ENCODE measurements at places on chromosomes 6 and 20.
A peak's percentile ranks its signal among the peaks of the same experiment; 100 is the strongest.

- DNase-seq = no peak
These were observed 198.9 kb downstream of the TBC1D32 start for GRCh38 chr6:121135425-121135824.

- DNase-seq = no peak
These were observed 135.3 kb downstream of the ZFAND3 start for GRCh38 chr6:37954791-37955190.

GRCh38 chr6:6696867-6697531 lies 108.5 kb downstream of the LY86 start:
- peak; percentile 81 for DNase-seq

DNA sequence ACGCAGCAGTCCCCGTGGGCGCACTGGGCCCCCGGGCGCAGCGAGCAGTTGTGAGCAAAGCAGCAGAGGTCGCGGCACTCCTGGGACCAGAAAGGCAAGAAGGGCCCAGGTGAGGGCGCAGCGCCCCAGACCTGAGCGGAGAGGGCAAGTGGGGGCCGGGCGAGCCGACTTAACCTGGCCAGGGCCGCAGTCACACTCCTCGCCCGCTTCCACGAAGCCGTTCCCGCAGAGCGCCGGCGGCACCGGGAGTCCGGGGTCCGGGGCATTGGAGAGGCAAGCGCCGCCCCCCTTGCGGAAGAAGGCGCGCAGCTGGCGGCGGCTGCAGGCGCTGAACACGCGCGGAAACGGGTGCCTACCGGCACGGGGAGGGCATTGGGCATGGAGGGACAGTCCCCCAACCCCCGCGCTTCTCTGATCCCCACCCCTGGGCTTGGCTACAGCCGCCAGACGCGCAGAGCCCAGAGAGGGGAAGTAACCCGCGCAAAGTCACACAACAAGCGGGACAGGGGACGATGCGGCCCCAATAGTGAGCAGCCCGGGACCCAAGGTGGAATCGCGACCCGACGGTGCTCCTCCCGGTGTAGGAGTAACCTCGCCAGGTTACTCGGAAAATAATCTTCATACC lies 9.2 kb downstream of the ADAM33 start:
- DNase-seq = no peak

DNA sequence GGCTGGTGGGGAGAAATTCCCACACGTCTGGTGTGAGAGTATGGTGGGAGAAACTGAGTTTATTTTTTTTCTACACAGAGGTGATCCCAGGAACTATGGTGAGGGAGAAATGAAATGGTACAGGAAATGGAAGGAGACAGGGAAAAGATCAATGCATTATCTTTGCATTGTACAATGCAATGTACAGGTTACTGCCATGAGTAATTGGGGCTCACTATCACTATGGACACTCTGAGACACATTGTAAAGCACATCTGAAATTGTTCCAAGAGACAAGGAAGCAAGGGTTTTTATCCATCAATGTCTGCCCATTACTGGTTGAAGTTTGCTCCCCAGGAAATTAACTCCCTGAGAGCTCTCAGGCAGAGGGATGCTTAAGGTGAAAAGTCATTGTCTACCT lies 21.7 kb upstream of the FAM184A start:
- no peak for DNase-seq

GRCh38 chr20:63708301-63709148 lies 686 bp downstream of the ZGPAT start:
- peak; percentile 47 for DNase-seq

DNA sequence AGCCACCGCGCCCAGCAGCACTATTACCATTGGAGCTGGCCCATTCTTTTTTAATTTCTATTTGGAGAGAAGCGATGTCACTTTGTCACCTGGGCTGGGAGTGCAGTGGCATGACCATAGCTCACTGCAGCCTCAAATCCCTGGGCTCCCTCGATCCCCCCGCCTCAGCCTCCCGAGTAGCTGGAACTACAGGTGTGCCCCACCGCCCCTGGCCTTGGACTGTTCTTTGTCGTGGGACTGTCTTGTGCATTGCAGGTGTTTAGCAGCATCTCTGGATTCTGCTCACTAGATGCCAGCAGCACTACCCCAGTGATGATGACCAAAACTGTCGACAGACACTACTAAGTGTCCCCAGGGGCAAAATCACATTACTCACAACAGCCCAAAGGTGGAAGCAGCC lies 80.3 kb downstream of the PRND start:
- no peak for DNase-seq

DNA sequence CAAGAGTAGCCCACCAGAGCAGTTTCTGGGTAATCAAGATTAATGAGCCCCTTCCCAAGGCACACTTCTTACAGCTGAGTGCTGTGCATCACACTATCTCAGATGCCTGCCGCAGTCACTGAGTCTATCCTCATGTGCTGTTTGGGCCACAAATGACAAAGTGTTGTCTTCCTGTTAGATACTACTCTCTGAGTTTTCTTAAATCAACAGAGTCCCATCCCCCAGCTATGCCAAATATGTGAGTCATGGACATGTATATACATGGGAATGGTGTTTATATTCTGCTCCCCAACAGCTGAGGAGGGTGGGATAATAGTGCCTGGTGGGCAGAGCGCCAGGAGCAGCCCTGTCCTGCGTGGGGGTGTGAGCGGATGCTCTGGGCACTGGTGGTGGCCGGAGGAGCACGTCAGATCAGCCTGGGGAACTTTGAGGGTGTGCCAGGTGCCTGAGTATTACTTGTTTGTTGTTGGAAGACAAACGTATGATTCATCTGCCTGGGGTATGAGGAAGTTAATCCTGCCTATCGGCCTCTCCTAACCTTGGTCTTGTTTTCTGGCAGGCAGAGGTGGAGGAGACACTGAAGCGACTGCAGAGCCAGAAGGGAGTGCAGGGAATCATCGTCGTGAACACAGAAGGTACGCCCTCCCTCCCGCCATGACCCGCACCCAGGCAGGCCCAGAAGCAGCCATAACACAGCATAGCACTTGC lies 9.6 kb downstream of the DYNLRB1 start:
- DNase-seq = peak; percentile 91

DNA sequence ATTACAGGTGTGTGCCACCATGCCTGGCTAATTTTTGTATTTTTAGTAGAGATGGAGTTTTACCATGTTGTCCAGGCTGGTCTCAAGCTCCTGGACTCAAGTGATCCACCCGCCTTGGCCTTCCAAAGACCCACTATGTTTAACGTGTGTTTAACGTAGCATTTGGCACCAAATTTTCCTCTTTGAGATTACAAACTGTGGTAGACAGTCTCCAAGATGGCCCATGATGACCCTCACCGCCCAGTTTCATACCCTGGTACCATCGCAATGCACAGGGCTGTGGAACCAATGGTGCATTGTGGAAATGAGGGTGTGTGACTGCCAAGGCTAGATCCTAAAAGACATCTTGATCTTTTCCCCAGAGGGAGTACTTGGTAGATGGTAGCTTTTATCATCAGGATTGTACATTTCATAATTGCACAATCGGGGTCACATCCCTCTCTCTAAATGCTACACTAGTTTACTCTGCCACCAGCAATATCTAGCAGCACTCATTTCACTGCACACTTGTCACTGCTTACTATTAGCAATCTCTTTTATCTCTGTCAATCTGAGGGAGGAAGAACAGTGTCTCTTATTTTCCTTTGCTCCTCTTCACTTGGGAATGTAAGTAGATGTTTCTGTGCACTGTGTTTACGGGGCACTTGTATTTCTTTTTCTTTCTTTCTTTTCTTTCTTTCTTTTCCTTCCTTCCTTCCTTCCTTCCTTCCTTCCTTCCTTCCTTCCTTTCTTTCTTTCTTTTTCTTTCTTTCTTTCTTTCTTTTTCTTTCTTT lies 96.9 kb downstream of the NOL4L start:
- no peak for DNase-seq

GRCh38 chr6:42138630-42139619 lies 3.5 kb downstream of the C6orf132 start:
- DNase-seq = no peak

DNA sequence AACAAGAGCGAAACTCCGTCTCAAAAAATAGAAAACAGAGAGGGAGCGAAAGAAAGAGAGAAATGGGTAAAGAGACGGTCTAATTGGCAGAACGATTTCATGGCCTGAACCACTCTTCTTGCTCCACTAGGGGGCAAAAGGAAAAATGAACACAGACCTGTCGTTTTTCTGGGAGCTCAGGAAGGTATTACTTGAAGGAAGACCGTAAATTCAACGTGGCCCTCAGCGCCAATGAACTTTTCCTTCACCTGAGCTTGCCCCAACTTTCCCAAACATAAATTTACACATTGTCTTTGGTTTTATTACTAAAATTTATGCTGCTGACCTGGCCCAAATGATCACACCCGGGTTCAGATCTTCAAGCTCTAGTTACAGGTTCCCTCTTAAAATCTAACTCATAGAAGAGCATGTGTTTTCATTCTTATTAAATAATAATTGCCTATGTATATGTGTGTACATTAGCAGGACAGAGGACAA lies 67.3 kb downstream of the ATP9A start:
- DNase-seq = peak; percentile 66

GRCh38 chr20:5822569-5822968 lies 72.4 kb downstream of the SHLD1 start:
- no peak for DNase-seq

- DNase-seq = peak; percentile 85
These were observed 176.0 kb downstream of the MRPL14 start for GRCh38 chr6:43951063-43951755.

GRCh38 chr6:155341130-155341828 lies 27.0 kb upstream of the TFB1M start:
- no peak for DNase-seq

DNA sequence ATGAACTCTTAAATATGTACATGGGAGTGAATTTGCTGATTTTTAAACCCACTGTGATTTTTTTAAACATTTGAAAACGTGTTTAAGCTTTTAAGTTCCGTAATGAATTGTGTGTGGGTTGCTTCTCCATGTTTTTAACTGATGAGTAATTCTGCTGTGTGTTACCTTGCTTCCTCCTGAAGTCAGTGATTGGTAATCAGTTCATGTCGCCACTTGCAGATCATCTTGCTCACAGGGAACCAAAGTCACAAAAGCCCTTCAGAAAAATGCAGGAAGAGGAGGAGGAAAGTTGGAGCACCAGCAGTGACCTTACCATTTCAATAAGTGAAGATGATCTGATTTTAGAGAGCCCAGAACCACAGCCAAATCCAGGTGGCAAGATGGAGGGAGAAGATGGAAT lies 36.7 kb downstream of the KIZ start:
- no peak for DNase-seq

- no peak for DNase-seq
These were observed 72.3 kb downstream of the LYRM2 start for GRCh38 chr6:89566008-89566800.

- DNase-seq = peak; percentile 70
These were observed 52.9 kb downstream of the RPP40 start for GRCh38 chr6:4950836-4951533.

DNA sequence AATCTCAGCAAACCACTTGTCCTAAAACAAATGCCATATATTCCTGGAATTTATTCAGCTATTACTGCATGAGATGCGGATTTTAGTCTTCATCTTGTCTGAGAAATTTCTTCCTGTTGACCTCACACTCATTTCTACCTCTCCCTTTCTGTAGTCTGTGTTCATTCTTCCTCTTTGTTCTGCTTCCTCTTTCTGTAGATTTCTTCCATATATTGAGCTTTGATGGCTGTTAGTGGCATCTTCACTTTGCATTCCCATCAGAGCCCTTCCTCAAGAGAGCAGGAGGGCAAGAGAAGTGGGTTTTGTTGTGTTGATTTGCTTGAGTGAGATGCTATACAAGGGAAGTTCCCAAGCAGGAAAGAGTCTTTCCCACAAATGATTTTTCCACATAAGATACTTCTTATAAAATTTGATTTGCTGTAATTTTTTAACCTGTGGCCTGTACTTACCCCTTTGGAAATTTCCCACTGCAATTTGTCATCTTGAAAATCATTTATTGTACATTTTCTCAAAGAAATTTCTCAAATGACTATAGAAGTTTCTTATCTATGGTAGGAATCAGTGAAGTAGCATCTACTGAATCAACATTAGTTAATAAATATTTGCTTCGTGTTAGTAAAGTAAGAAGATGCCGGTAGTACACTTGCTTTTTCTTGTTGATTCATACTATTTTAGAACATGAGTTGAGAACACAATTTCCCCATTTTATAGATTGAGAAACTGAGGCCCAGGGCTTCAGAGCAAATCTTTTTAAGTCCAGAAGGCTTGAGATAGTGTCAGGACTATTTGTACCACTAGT lies 43.8 kb downstream of the MAP3K4 start:
- DNase-seq = no peak

DNA sequence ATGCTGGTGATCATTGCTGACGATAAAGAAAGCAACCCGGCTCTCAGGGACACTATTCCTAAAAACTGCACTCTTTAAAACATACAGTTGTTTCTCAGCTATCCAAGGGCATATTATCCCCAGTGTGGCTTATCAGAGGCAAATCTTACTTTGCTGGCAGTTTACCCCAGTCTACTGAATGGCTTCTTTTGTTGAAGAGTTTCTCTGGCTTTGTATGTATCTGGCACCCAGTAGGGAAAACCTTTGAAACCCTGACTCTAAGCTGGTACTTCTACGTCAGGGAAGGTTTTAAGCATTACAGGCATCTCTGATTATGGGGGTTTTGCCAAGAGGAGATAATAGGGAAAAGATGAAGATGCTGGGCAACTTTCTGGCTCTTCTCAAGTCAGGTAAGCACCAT lies 637.6 kb upstream of the CHD6 start:
- no peak for DNase-seq

DNA sequence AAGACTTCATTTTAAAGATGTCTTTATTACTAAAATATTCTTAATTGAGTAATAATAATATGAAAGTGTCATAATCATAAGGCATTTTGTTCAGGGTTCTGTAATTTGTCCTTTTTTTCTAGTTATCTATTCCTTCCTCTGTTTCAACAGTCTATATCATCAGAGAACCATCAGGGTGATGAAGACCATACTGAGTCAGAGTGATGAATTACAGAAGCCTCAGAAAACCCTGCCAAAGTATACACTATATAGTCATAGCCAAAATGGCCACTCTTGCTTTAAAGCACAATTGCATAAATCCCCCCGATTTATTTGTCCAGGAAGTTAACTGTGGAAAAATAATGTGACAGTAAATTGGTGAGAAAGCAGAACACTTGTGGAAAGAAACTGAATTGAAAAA lies 735.0 kb downstream of the EPHA7 start:
- DNase-seq = no peak

DNA sequence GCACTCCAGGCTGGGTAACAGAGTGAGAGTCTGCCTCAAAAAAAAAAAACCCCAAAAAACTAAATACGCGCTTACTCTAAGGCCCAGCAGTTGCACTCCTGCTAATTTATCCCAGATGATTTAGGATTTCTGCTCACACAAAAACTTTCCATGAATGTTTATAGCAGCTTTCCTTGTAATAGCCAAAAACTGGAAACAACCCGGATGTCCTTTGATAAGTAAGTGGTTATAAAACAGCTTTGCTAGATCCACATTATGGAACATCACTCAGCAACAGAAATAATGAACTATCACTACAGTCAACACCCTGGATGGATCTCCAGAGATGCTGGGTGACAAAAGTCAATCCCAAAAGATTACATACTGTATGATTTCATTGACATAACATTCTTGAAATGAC lies 220.4 kb upstream of the JARID2 start:
- no peak for DNase-seq

GRCh38 chr20:45445805-45446562 lies 23.6 kb upstream of the WFDC2 start:
- DNase-seq = no peak
